ENCODE measurements at places on chromosomes 13 and 19. TPM values are rescaled to one million over a fixed set of nuclear protein-coding genes. Genes with fewer than 3 reads are reported as not detected.

The IGFL4 gene
- not detected for total RNA-seq

The CACNG6 gene
- not detected for total RNA-seq

The CEACAM18 gene
- not detected for total RNA-seq

The ZNF888 gene
- 1.9 TPM for total RNA-seq

The IRGC gene
- not detected for total RNA-seq

The PGLYRP1 gene
- not detected for total RNA-seq

The C19orf12 gene
- total RNA-seq, result 52.0 TPM

The PEG3 gene
- total RNA-seq, result 8.0 TPM

The CELF5 gene
- total RNA-seq, result 0.16 TPM

The LGALS14 gene
- not detected for total RNA-seq

The MED26 gene
- total RNA-seq, result 5.6 TPM
